ENCODE measurements at places on chromosomes 11 and 22.

GRCh38 chr11:47499614-47500013 is 50.7 kb upstream of the RAPSN start:
- DNase-seq: no peak

DNA sequence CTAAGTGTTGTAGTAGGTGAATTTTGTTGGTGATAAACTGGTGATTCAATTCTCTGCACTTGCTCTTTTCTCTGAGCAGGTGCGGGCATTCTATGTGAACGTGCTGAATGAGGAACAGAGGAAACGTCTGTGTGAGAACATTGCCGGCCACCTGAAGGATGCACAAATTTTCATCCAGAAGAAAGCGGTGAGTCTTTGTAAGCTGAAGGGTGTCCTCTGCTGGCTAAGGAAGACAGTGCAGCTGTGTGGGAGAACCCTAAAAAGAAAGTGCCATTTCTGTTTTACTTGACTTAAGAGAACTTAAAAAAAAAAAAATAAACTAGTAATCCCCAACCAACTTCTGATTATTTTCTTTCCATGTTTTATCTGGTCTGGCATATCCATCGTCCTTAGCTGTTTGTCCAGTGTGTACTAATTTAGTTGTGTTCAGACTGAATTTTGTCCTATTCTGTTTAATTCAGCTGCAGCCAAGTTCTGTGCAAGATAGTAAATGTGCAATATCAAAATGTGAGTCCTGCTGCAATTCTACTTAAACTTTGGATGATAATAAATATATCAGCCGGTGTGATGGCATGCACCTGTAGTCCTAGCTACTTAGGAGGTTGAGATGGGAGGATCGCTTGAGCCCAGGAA is 29.6 kb downstream of the CAT start:
- no peak for DNase-seq

GRCh38 chr11:128587415-128587814 is at the start of gene ETS1:
ETS1 (minus strand) TSS chr11:128587558; CDS start chr11:128573130, 14,428 bp downstream.
- DNase-seq: no peak

DNA sequence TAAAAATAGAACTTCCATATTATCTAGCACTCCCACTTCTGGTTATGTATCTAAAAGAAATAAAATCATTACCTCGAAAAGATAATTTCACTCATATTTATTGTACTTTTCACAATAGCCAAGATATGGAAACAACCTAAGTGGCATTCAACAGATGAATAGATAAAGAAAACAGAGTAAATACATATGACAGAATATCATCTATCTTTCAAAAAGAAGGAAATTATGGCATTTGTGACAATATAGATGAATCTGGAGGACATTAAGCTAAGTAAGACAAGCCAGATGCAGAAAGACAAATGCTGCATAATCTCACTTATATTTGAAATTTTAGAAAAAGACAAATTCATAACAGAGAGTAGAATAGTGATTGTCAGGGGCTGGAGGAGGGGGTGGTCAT is 590.0 kb upstream of the ANO3 start:
- DNase-seq: no peak

- DNase-seq: no peak
These were observed 79.7 kb upstream of the HORMAD2 start for GRCh38 chr22:30000566-30000965.

GRCh38 chr11:124736736-124737135 is 3.0 kb upstream of the NRGN start:
- DNase-seq: no peak

GRCh38 chr11:91835051-91835560 is 389.5 kb upstream of the FAT3 start:
- DNase-seq: no peak

- DNase-seq: no peak
These were observed 44.5 kb downstream of the SMCO4 start for GRCh38 chr11:93498641-93499040.

- DNase-seq: no peak
These were observed 66.4 kb downstream of the ACER3 start for GRCh38 chr11:76927160-76927559.

DNA sequence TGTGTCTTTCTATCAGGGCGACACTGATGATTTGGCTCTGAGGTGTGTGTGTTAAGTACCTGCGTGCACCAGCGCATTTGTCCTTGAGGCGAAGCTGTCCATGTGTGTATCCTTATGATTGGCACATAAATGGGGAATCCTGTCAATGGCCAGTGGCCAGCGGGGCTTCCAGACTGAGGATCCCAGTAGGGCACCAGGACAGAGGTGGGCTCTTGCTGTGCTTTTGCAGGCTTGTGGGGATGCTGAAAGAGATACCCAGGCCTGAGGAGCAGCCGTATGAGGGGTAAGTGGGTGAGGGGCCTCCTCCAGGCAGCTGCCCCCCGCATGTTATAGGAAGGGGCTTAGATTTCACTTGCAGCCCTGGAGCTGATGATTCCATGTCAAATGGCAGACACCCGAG is 156.8 kb downstream of the ST3GAL4 start:
- DNase-seq: no peak

DNA sequence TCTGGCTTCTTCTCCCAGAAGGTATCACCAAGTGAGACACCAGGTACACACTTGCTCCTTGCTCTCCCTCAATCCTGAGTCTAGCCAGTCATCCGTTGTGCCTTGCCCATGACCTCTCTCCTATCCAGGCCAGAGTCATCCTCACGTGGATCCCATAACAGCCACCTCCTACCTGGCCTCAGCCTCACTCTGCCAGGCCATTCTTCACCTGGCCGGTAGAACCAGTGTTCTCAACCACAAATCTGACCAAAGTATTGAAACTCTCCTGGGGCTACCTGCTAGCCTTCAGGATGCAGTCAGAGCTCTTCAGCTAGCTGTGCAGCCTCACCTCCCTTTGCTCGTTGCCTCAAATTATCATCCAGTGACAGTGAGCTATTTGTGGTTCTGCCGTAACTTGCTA is 37.7 kb downstream of the CHRDL2 start:
- DNase-seq: no peak

DNA sequence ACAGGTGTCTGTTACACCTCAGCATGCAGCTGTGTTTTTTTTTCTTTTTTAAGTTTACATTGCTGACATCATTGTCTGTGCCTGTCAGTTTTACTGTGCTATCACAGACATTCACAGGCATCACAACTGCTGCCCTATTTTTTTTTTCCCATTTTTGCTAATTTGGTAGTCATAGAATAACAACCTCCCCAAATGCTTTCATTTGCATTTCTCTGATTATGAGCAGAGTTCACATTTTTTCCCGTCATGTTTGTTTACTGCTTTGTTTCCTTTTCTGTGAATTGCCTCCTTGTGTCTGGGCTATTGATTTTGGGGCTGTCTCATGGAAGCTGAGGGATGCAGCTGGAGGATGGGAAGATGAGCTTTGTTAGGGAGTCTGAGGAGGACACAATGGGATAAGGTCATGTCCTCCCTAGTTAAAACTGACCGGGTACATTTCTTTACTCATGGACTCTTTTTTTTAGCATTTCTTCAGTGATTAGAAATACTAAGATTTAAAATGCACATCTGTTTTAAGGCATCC is 155.1 kb downstream of the LDLRAD3 start:
- no peak for DNase-seq

- DNase-seq: peak; percentile 88
These were observed 2.9 kb upstream of the MTFP1 start for GRCh38 chr22:30422481-30423300.

GRCh38 chr11:9448576-9449352 is 12.0 kb upstream of the ZNF143 start:
- no peak for DNase-seq

- DNase-seq: no peak
These were observed 18.0 kb downstream of the TOLLIP start for GRCh38 chr11:1291295-1292017.

DNA sequence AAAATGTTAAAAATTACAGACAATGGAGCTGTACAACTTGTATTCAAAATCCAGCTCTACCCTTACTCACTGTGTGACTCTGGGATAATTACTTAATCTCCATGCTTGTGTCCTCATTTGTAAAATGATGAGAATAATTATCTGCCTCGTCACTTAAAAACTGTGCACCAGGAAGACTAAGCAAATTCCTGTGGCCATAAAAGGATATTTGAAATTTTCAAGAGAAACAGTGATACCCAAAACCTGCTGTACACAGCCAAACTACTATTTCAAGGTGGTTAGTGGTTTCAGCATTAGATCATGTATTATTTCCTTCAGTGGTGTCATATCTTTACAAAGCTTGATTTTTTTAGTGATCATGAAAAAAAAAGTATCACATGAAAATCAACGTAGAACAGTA is 136.9 kb downstream of the METTL15 start:
- DNase-seq: peak; percentile 11

GRCh38 chr11:103878646-103879045 is 157.8 kb upstream of the DDI1 start:
- DNase-seq: no peak

DNA sequence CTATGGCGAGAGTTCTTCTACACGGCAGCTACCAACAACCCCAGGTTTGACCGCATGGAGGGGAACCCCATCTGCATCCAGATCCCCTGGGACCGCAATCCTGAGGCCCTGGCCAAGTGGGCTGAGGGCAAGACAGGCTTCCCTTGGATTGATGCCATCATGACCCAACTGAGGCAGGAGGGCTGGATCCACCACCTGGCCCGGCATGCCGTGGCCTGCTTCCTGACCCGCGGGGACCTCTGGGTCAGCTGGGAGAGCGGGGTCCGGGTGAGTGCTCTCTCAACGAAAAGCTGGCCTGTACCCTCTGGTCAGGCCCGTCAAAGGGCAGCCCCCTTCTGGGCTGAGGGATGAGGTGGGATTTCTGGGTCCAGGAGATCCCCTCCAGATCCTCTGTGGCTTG is 15.9 kb upstream of the MAPK8IP1 start:
- DNase-seq: no peak

DNA sequence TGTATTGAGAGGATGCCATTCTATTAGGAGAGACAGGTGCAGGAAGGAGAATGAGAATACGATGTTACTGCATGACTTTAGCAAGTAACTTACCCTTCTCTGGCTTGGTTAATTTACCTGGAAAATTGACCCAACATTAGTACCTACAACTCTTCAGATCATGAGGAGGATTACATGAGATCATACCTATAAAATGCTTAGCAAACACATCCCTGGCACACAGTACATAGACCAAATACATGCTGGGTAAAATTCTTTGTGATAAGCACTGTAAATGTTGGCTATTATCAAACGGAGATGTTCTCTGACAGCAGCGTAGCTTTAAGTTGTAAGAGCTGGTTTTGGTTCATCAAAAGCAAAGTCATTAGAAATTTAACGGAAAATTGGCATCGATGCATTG is 28.8 kb downstream of the LARGE1 start:
- DNase-seq: no peak

- DNase-seq: no peak
These were observed 219.0 kb upstream of the ZBED5 start for GRCh38 chr11:11076879-11077278.

DNA sequence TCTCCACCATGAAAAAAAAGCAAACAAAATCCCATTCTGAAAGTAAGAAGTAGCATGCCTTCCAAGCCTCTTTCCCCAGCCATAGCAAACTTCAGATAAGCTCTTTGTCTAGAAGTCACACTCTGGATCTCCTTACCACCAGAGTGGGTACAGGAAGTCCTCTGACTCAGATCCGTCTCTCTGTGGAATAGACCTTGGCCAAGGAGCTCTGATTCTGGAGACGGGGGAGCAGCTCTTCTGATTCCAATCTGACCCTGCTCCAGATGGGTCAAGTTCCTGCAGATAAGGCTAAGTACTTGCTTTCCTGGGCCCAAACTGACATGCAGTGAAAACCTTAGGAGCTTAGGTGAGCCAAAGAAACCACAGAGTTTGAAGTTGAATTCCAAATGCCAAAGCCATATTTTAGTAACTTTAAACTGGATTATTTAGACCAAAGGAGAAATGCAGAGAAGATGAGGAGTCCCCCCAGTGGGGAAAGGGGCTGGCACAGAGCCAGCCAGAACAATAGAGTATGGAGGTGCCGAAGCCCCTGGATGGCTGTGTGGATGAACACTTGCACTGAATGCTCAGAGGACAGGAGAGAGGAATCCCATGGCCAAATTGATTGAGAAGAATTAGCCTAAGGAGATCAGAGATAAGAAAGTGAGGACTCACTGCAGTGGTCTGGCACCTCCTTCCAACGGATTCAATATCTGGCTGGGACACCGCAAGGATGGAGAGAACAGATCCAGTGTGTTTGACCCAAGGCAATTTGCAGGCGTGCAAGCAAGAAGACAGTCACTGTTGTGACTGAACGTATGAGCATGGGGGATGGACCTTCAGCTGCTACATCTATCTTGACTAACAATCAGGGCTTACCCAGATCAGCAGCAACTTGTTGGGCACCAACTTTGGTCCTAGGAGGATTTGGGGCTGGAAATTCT is 54.9 kb downstream of the ENDOD1 start:
- no peak for DNase-seq

DNA sequence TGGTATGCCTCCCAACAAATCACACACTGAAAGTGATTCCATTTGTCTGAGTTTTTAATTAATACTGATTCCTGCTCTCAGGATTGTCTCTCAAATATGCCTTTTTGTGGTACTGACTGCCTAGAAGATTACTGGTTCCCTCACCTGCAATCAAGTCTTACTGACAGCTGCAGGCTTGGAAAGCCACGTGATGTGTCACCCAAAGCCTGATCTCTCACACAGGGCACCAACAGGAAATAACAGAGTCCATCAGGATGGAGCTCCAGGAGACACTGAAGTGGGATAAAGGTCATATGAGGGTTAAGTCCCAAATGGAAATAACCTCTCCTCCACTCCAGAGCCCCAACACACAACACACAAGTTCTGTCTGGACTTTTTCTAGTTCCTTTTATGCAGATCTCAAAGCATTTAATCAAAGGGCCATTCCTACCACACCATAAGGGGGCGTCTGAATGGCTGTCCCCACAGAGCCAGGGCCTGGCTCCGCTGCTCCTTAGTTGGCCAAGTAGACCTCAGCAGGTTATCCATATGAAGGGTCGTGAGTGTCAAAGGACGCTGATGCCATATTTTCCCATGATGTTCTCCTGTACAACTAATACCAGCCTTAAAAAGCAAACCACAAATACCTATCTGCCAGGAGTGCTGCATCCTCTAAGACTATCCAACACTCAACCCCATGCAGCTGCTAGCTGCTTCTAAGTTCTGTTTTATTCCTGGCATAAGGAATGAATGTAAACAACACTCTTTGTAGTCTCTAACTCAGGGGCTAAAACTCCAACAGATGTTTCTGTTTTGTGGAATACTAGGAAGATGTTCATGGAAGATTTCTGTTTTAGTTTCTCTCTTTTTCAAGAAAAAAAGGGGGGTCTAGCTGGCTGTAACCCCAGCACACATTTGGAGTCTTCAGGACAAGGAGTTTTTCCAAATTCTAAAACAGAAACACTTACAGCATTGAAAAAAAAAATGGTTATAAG is 13.0 kb downstream of the SCUBE2 start:
- DNase-seq: no peak

DNA sequence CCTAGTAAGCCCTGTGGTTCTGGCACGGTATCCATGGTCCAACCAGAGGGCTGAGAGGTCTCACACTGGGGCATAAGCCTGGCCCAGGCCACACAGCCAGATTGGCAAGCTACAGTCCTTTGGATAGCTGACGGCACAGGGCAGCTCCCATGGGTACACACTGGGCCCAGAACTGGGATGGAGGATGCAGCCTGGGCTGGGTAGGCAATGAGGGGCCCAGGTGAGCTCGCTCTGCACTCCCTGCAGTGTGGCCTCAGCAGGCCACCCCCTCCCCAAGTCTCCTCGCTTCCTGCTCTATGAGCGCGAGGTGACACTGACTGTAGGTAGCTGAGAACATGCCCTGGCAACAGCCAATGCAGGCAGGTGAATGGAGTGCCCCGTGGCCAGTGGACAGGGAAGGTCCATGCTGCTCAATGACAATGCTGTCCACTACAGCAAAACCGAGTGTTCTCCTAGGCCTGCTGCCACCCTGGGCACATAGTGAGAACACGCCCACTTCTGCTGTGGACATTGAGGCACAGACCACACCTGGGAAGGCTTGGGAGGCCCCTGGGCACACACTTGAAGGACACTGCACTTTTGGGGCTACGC is 3.8 kb downstream of the ARVCF start:
- DNase-seq: no peak

Measured in AG08395 (cell line).